ENCODE measurements at places on chromosomes 4 and X. TPM values are rescaled to one million over a fixed set of nuclear protein-coding genes. Genes with fewer than 3 reads are reported as not detected.

The NLGN3 gene
- 1.0 TPM for total RNA-seq

The SUPT20HL2 gene
- total RNA-seq = 0.09 TPM

GRCh38 chr4:121237069-121237399 lies 72.9 kb upstream of the TNIP3 start:
- H3K27me3 ChIP-seq = peaks cover 1% of the 10 kb centered on the region
- H3K36me3 ChIP-seq = no peaks in the 10 kb centered on the region
- H3K27ac ChIP-seq = no peak overlapping the region
- peaks cover 13% of the 10 kb centered on the region for H3K4me1 ChIP-seq
- DNase-seq = no peak

DNA sequence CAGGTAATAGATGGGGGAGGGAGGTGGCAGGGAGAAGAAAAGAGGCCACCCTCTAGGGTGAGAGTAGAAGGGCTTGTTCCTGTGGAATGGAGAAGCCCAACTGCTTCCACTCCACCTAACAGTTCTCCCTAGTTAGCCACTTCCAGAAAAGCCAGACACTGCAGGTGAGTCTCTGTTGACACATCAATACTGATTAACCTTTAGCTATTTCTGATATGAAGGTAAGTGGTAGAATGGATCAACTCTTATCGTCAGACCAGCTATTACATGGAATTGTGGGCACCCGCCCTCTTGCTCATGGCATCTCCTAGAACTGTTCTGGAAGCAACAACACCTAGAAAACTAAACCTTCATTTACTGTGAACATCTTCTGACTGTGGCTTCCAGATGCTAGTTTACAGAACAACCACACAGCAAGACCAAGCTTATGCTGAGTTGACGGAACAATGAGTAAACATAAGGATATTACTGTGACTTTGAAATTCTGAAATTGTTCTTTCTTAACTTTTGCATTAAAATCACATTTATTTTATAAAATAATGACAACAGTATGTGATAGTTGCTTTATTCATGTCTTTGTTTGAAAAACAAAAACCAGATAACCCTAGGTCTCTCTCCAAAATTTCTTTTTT lies 44.7 kb downstream of the ANXA3 start:
- H3K4me3 ChIP-seq = no peak overlapping the region
- peaks cover 3% of the 10 kb centered on the region for H3K36me3 ChIP-seq
- no peak overlapping the region for H3K27ac ChIP-seq
- H3K27me3 ChIP-seq = no peaks in the 10 kb centered on the region
- DNase-seq = no peak

- no peak overlapping the region for H3K27ac ChIP-seq
- H3K27me3 ChIP-seq = no peaks in the 10 kb centered on the region
- H3K4me3 ChIP-seq = no peak overlapping the region
Measured at GRCh38 chr4:69038582-69038981, 57.7 kb upstream of the UGT2B7 start.

DNA sequence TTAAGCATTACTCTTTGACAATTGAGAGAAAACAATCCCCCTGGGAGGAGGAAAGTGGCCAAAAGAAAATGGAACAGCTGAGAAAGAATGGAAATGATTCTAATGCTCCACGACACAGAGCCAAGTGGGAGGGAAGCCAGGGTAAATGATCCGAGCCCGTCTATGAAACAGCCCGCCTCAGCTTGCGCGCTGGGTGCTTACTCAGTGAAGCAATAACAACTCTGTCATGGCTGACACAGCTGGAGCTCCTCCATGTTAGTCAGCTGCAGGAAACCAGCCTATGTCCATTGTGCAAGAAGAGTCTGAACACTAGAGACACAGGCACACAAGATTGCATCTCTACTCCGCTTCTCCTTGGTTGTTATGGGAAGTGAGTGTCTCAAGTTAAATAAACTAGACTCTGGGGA lies 19.3 kb downstream of the NOA1 start:
- H3K27ac ChIP-seq = no peak overlapping the region
- no peaks in the 10 kb centered on the region for H3K4me1 ChIP-seq
- H3K36me3 ChIP-seq = peaks cover 15% of the 10 kb centered on the region
- no peak for DNase-seq
- H3K4me3 ChIP-seq = no peak overlapping the region

- no peak for DNase-seq
- H3K4me1 ChIP-seq = peaks cover 2% of the 10 kb centered on the region
- peaks cover 4% of the 10 kb centered on the region for H3K36me3 ChIP-seq
Measured at GRCh38 chrX:100408713-100409609, 1.1 kb downstream of the PCDH19 start.

DNA sequence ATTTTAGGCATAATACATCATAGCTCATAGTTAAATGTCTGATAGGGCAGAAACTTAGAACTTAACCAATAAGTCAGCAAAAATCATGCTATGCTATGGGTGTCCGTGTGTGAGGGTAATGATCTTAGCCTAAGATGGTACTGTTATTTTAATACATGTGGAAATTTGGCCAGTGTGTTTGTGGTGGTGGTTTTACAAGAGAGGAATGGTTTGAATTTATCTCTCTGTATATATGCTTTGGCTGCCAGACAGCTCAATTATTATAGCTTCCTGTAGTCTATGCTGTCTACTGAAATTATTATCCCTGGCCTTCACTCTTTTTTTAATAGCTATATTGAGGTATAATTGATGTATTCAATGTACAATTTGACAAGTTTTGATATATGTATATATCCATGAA lies 21.3 kb downstream of the ZNF330 start:
- H3K27me3 ChIP-seq = peaks cover 2% of the 10 kb centered on the region
- H3K4me3 ChIP-seq = no peak overlapping the region
- no peak overlapping the region for H3K27ac ChIP-seq
- peaks cover 12% of the 10 kb centered on the region for H3K4me1 ChIP-seq

DNA sequence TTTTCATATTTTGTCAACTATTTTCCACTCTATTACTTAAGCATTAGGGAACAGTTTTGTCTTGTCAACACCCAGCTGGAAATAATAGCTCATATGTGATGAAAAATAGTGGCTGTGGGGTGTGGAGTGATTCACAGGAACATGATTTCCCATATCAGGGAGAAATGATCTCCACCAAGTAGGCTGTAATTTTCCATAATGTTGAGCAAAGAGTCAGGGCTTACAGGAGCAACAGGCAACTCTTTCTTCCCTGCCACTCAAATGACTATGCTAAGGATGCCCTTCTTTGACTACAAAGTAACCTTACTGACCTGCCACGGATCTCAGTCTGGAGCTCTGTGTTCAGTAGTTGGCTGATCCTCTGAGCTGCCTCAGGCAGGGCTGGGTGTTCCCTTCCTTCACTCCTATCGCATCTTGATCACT lies 90.0 kb upstream of the GATB start:
- H3K36me3 ChIP-seq = no peaks in the 10 kb centered on the region
- no peak for DNase-seq
- no peaks in the 10 kb centered on the region for H3K4me1 ChIP-seq
- H3K27me3 ChIP-seq = peaks cover 19% of the 10 kb centered on the region
- no peak overlapping the region for H3K27ac ChIP-seq
- no peak overlapping the region for H3K4me3 ChIP-seq

DNA sequence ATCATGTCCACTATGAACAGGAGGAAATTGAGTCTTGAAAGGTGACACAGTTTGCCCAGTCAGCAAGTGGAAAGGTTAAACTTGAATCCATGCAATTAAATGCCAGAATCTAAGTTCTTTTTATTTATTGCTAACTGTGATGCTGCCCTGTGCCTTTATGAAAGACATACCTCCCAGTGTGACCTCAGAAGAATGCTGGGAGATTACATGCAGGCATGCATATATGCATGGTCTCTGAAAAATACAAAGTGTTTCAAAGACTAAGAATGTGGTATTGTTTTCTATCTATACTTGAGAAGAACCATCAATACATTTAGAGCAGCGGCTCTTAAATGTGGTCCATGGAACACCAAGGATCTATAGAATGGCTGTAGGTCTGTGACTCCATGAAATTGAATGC lies 45.6 kb downstream of the CCDC149 start:
- no peaks in the 10 kb centered on the region for H3K4me1 ChIP-seq
- no peaks in the 10 kb centered on the region for H3K36me3 ChIP-seq
- DNase-seq = no peak
- H3K27ac ChIP-seq = no peak overlapping the region
- H3K27me3 ChIP-seq = no peaks in the 10 kb centered on the region

- DNase-seq = no peak
- no peak overlapping the region for H3K27ac ChIP-seq
- no peak overlapping the region for H3K4me3 ChIP-seq
- H3K27me3 ChIP-seq = peaks cover 2% of the 10 kb centered on the region
Measured at GRCh38 chrX:9390693-9391368, 74.0 kb upstream of the TBL1X start.

- H3K27ac ChIP-seq = no peak overlapping the region
- peaks cover 8% of the 10 kb centered on the region for H3K4me1 ChIP-seq
- H3K36me3 ChIP-seq = no peaks in the 10 kb centered on the region
- H3K27me3 ChIP-seq = peaks cover 15% of the 10 kb centered on the region
- no peak overlapping the region for H3K4me3 ChIP-seq
- DNase-seq = no peak
Measured at GRCh38 chr4:122010610-122011009, 58.8 kb upstream of the TRPC3 start.

Data from activated CD4-positive, alpha-beta T cell treated with anti-CD3 and anti-CD28 coated beads, Interleukin-2, amount 10 ng/mL, durations not matched to agents 24 days and 14 days (primary cell).